ENCODE measurements at places on chromosomes 2 and 18. TPM values are rescaled to one million over a fixed set of nuclear protein-coding genes. Genes with fewer than 3 reads are reported as not detected.

Gene MAT2A
- 219 TPM for total RNA-seq

Gene FHL2
- total RNA-seq = 76.7 TPM

Gene MYO7B
- 0.41 TPM for total RNA-seq

Gene PRKAG3
- not detected for total RNA-seq

Gene DYNAP
- total RNA-seq = 0.21 TPM

Gene PARD6G
- 8.4 TPM for total RNA-seq

Gene UPP2
- total RNA-seq = 0.67 TPM

Gene TMEM200C
- total RNA-seq = 11.0 TPM

Data from motor neuron (in vitro differentiated cells).